ENCODE measurements at places on chromosomes 13 and 19. TPM values are rescaled to one million over a fixed set of nuclear protein-coding genes. Genes with fewer than 3 reads are reported as not detected.
A peak's percentile ranks its signal among the peaks of the same experiment; 100 is the strongest.

- H3K27ac ChIP-seq = no peak overlapping the region
- no peaks in the 10 kb centered on the region for H3K27me3 ChIP-seq
- no peaks in the 10 kb centered on the region for H3K36me3 ChIP-seq
- DNase-seq = peak; percentile 45
Measured at GRCh38 chr19:1235625-1236538, 1.9 kb downstream of the CBARP start.

DNA sequence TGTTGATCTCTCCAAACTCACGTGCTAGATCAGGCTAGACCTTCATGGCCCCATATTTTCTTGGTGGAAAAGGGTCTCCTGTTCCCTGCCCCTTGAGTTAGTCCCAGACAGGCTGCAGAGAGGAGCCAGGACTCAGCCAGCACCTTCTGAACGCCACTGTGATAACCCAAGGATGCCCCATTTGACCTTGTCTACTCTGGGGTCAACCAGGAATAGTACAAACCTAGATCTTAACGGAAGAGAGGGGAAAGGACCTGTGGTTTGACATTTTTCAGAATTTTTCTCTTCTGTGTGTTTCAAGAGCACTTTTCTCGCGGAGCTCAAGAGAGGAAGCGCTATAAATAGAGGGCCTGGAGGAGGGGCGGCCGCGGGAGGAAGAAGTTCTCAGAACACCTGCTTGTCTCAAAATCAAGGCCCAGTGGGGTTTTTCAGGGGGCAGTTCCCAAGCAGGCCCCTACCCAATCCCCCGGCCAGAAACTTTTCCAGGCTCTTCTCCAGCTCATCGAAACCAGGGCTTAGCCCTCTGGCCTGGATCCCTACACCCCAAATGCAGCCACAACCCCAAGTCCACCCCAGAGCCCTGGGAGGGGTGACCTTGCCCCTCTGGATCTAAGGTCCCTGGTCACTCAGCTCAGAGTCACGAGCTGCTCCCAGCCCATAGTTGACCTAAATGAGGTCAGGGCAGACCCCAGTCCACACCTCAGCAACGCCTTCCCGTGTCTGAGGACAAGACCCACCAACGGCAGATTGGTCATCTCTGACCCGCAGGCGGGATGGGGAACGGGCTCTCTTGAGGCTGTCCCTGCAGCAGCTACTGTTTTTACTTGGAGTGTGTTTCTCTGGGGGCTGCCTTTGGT, 75.6 kb upstream of the TM9SF2 start:
- no peak for DNase-seq
- no peak overlapping the region for H3K4me3 ChIP-seq
- no peaks in the 10 kb centered on the region for H3K27me3 ChIP-seq
- no peak overlapping the region for H3K27ac ChIP-seq

GRCh38 chr19:7211191-7211951, 82.8 kb downstream of the INSR start:
- no peaks in the 10 kb centered on the region for H3K27me3 ChIP-seq
- H3K27ac ChIP-seq = no peak overlapping the region
- H3K4me3 ChIP-seq = no peak overlapping the region
- H3K36me3 ChIP-seq = no peaks in the 10 kb centered on the region
- no peaks in the 10 kb centered on the region for H3K4me1 ChIP-seq

DNA sequence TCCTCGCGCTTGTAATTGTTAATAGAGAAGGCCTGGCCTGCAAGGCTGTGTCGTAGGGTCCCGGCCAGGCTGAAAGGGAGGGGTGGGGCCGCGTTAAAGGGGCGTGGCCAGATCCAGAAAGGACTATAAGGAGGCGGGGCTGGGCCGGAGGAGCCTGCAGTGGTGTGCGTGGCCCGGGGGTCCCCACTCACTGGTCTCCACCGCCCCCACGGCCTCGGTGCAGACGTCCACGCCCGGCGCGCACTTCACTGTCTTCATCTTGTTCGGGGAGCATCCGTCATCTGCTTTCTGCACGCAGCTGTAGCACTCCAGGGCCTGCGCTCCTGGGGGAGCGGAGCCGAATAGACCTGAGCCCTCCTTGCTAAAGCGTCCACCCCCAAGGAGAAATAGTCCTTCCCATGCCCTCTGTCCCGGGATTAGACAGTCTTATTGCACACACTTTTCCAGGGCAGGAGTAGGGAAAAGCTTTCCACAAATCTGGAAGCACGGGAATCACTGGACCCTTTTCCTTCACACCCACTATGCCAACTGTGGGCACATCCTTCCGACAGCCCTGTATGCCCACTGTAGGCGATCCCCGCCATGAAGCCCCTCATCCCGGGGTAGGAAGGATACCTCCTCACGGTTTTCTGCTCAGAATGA, 1.2 kb downstream of the LYPD3 start:
- no peaks in the 10 kb centered on the region for H3K36me3 ChIP-seq
- DNase-seq = no peak
- peaks cover 49% of the 10 kb centered on the region for H3K4me1 ChIP-seq
- H3K27ac ChIP-seq = peak overlapping the region; percentile 86
- peak overlapping the region; percentile 81 for H3K4me3 ChIP-seq
- H3K27me3 ChIP-seq = no peaks in the 10 kb centered on the region

Gene FSD1
- total RNA-seq = 11.3 TPM

- no peaks in the 10 kb centered on the region for H3K27me3 ChIP-seq
- no peak for DNase-seq
- H3K4me1 ChIP-seq = no peaks in the 10 kb centered on the region
- no peaks in the 10 kb centered on the region for H3K36me3 ChIP-seq
- H3K4me3 ChIP-seq = no peak overlapping the region
- H3K27ac ChIP-seq = no peak overlapping the region
Measured at GRCh38 chr13:83414393-83414792, 467.9 kb downstream of the SLITRK1 start.

DNA sequence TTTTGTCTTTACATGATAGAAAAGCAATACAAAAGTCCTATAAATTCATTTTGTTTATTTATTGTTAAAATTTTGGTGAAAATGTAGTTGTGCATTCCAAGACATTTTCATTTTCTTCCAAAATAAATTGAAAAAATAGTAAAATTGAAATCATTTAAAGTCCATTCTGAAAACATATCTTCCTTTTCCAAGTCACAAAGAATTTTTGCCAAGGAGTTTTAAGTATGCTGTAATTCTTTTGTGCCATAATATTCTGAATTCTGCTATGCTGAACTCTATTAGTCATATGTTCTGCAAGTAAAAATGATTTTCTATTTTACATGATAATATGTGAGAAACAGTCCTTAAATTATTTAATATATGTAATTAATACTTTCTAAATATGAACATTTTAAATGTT, 879.6 kb upstream of the SLC10A2 start:
- no peak overlapping the region for H3K27ac ChIP-seq
- H3K4me3 ChIP-seq = no peak overlapping the region
- no peak for DNase-seq
- H3K4me1 ChIP-seq = no peaks in the 10 kb centered on the region

- H3K4me1 ChIP-seq = no peaks in the 10 kb centered on the region
- DNase-seq = no peak
- H3K27me3 ChIP-seq = no peaks in the 10 kb centered on the region
- no peak overlapping the region for H3K27ac ChIP-seq
- no peaks in the 10 kb centered on the region for H3K36me3 ChIP-seq
Measured at GRCh38 chr19:1575323-1576241, 7.5 kb upstream of the MEX3D start.

GRCh38 chr13:112791663-112792440, 102.0 kb downstream of the ATP11A start:
- no peaks in the 10 kb centered on the region for H3K27me3 ChIP-seq
- H3K4me3 ChIP-seq = no peak overlapping the region
- DNase-seq = no peak
- no peaks in the 10 kb centered on the region for H3K36me3 ChIP-seq
- no peaks in the 10 kb centered on the region for H3K4me1 ChIP-seq

DNA sequence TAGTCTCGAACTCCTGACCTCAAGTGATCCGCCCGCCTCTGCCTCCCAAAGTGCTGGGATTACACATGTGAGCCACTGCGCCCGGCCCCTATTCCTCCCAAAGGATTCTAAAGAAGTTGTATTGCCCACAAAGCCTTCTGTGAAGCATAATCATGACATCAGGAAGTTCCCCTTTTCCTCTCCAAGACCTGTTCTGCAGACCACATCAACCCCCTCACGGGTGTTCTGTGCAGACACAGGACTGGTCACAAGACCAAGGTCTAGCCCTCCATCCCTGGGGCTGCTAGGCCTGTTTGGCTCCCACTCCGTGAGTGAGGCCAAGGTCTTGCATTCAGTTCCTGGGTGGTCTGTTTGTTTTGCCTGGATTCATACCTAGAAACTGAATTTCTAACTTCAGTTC, 178.1 kb downstream of the FLT1 start:
- H3K27ac ChIP-seq = no peak overlapping the region
- H3K27me3 ChIP-seq = no peaks in the 10 kb centered on the region
- DNase-seq = no peak
- H3K4me3 ChIP-seq = no peak overlapping the region

- H3K27me3 ChIP-seq = no peaks in the 10 kb centered on the region
- H3K27ac ChIP-seq = no peak overlapping the region
- peaks cover 9% of the 10 kb centered on the region for H3K4me1 ChIP-seq
- H3K4me3 ChIP-seq = no peak overlapping the region
- no peaks in the 10 kb centered on the region for H3K36me3 ChIP-seq
Measured at GRCh38 chr13:30870049-30870884, 35.8 kb upstream of the MEDAG start.

GRCh38 chr13:46569456-46569855, 16.5 kb downstream of the LRCH1 start:
- no peak overlapping the region for H3K4me3 ChIP-seq
- H3K27ac ChIP-seq = no peak overlapping the region
- no peak for DNase-seq
- H3K4me1 ChIP-seq = no peaks in the 10 kb centered on the region
- H3K36me3 ChIP-seq = no peaks in the 10 kb centered on the region

DNA sequence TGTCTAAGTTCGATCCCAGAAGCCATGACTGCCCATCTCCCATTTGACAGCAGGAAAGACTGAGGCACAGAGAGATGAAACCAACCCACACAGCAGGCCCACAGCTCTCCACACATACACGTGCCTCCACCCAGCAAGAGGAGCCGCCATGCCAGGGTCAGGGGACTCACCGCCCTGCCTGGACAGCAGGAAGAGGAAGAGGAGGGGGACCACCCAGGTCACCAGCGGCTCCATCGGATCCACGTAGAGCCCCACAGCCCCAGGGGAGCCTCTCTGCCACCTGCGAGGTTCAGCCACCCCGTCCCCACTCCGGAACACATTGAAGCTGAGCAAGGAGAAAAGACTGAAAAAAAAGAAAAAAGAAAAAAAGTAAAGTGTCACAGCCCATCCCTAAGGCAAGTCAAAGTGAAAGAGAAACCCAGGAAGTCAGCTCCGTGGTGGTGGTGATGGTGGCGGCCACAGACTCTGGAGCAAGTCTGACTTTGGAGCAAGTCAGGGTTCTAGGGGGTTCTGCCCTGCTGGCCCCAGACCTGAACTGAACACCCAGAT, at the start of gene IL12RB1:
Gene IL12RB1 (minus strand): TSS at position 345 of the 549 bp plus-strand sequence. CDS start 111 bp downstream, at position 234.
- H3K36me3 ChIP-seq = no peaks in the 10 kb centered on the region
- DNase-seq = no peak
- no peak within 1 kb of the TSS for H3K4me3 ChIP-seq
- no peak within 1 kb of the TSS for H3K27ac ChIP-seq
- no peaks in the 10 kb centered on the region for H3K4me1 ChIP-seq

DNA sequence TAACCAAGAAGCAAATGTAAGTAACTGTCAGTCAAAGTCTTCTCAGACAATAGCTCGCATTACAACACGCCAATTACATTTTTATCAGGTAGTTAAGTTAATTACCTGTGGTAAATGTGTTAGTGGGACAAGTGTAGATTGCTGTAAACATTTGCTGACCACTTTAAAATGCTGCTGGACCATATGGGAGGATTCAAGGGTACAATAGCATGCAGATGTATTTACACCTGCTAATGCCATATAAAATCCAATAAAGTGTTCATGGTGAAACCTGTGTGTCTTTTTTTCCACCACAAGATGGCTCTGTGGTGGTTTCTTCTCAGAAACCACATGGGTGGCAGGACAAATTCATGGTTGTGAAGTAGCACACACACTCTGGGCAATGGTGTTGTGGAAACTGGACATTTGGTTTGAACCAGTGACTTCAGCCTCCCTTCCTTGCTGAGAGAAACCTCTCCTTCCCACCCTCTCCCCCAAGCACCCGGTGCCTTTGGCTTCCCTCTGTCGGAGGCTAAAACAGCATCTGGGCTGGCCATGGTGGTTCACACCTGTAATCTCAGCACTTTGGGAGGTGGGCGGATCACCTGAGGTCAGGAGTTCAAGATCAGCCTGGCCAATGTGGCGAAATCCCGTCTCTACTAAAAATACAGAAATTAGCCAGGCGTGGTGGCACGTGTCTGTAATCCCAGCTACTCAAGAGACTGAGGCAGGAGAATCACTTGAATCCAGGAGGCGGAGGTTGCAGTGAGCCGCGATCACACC, 18.1 kb upstream of the GTF3A start:
- peaks cover 16% of the 10 kb centered on the region for H3K4me1 ChIP-seq
- DNase-seq = peak; percentile 62
- H3K27me3 ChIP-seq = peaks cover 2% of the 10 kb centered on the region
- H3K27ac ChIP-seq = no peak overlapping the region

- H3K36me3 ChIP-seq = no peaks in the 10 kb centered on the region
- H3K27me3 ChIP-seq = no peaks in the 10 kb centered on the region
- no peak overlapping the region for H3K4me3 ChIP-seq
- DNase-seq = peak; percentile 72
Measured at GRCh38 chr13:40116008-40116407, 460.5 kb downstream of the COG6 start.

DNA sequence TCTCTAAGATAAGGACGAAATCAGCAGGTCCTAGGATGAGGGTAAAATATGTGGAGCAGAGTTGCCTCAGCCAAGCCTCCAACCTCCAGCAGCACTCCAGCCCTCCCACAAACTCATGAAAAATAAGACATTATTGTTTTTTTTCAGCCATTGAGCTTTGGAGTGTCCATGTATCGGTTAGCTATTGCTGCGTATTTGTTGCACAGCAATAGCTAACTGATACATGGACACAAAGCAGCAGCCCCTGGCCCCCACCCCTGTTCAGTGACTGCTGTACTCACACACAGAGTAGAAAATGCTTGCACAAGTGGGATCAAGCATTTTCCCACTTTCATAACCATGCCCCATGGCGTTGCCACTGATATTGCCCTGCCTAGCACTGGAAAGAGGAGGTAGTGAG, 19.1 kb upstream of the URI1 start:
- H3K36me3 ChIP-seq = no peaks in the 10 kb centered on the region
- H3K27me3 ChIP-seq = no peaks in the 10 kb centered on the region
- no peak overlapping the region for H3K27ac ChIP-seq
- no peaks in the 10 kb centered on the region for H3K4me1 ChIP-seq

Measured in PC-3 (cell line).